ENCODE measurements at places on chromosomes 13 and 19.

- no peak for DNase-seq
These were observed 616 bp downstream of the HNRNPUL1 start for GRCh38 chr19:41264581-41265394.

- no peak for DNase-seq
These were observed 310.0 kb downstream of the RBM26 start for GRCh38 chr13:79096099-79096498.

DNA sequence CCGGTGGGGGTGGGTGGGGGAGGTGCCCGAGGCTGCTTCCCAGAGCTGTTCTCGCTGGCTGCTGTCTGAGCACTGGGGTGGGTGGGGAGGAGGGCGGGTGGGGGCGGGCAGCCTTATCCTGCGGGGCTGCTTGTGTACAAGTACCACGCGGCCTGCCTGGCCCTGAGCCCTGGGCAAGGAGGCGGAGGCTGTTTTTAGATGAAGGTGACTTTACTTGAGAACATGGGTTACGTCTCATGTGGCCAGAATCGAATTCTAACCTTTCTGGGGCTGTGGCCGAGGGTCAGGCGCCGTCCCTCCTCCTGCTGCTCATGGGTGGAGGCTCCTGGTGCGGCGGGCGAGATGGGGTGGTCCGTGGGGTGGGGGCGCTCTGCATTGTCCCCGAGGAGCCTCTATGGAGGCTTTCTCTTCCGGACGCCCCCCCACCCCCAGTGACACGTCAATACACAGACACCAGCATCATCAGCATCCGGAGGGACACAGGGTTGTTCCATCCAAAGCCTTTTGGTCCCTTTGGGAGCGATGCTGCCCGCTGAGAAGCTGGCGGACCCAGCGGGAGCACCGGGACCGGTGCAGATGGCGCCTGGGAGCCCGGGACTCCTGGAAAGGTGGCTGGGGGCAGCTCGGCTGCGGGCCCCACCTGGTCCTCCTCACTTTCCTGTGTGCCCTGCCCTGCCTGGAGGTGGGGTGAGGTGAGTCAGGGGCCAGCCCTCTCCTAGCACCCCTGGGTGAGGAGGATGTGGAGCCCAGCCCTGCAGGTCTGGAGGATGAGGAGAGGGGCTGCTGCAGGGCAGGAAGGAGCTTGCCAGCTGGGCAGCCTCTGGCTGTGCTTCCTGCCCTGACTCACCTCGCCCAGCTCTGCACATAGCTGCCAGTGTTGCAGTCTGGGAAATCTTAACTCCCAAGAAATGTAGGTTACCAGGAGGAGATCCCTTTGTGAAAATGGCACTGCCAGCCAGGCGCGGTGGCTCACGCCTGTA, 3.4 kb downstream of the BSG start:
- DNase-seq: no peak

DNA sequence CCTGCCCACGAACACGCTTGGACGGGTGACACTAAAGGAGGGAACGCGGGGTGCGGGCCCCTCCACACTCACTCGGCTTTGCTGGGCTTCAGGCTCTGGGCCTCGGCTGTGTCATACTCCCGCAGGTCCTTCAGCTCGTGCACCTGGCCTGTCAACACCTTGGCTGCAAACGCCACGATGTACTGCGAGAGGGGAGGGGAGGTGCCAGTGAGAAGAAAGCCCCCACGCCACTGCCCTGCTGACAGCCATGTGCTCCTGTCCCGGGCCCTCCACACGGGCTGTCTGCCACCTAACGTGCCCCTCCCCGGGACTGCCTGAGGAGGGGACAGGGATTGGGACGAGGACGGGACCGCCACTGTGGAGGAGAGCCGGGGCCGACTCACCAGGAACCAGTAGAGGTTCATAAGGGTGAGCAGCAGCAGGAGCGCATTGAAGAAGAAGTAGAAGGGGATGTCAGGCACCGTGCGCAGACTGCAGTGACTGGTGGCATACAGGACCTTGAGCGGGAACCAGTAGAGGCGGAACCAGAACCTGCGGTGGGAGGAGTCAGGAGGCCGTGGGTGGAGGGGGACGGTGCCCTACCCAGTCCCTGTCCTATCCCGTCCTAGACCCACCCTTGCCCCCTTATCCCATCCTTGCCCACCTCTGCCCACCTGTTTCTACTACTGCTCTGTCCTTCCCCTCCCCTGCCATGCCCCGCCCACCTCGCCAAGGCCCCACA, 16.9 kb downstream of the CERS1 start:
- DNase-seq: no peak

- DNase-seq: no peak
These were observed 13.2 kb upstream of the URI1 start for GRCh38 chr19:29928831-29929230.

- no peak for DNase-seq
These were observed 2.3 kb upstream of the TMEM91 start for GRCh38 chr19:41373993-41374392.

DNA sequence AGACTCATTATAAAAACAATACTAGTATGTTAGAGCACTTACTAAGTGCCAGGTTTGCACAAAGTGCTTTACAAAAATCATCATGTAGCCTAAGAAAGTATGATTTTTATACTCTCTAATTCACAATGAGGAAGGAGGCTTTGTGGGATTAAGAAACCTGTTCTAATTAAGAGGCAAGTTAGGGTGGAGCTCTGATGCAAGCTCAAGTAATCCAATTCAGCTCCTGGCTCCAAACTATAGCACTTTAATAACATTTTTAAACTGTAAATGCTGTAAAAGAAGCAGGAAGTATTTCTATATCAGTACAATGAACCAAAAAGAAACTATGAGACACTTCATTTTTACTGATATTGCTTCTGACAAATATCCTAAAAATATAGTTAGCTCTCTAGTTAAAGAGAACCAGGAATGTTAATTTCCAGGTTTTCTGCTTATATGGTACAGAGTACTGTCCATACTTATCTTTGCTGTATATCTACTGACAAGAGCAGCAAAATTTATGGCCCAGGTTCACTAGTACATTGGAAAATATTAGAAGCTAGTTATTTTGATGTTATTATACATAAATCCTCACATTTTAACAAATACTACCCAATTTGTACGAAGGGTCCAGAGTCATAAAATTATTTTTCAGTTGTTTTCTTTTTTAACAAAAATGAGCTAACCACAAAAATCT, 482.0 kb downstream of the DIAPH3 start:
- no peak for DNase-seq

DNA sequence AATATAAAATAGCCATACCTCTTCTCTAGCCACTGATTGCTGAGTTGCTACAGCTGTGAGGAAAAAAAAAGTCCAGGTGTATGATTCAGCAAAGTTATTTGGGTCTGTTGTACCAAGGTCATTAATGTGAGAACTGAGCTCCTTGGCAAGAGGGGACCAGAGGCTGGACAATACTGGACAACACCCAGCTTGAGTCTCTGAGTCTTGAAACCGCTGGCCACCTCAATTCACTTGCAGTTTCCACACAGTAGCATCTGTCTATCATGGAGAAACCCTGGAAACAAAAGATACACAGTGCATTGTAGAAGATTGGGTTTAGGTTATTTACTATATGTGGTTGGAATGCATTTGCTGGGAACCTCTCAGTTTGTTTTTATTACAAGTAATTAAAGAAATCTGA, 60.4 kb downstream of the WDFY2 start:
- DNase-seq: no peak

DNA sequence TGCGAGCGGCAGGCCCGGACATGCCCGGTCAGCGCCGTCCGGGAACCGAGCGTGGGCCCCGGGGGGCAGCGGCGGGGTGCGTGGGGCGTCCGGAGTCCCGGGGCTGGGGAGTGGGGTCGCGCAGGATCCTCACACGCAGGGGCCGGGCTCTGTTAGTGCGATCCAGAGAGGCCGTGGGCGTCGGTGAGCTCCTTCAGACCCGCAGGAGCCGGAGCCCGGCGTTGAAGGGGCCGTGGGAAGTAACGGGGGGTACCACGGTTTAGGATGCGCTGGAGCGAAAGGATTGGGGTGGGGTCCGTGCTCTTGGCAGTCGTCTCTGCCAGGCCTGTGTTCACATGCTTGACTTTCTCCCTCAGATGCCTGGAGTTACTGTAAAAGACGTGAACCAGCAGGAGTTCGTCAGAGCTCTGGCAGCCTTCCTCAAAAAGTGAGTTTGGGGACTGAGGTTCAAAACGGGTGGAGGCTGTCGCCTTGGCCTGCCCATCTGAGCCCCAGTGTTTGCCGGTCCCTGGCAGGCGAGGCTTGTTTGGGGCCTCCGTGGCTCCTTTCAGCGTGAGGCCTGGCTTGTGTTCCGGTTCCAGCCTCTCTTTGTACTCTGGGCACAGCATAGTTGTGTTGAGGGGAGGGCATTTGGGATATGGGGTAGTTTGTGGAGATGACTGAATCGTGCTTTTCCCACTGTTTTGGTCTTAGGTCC, 512 bp downstream of the RPS19 start:
- DNase-seq: no peak
